Thoracic aorta (tissue), 2 donors: ENCODE measurements at places on chromosomes 5 and 9.
A peak's percentile ranks its signal among the peaks of the same experiment; 100 is the strongest.

DNA sequence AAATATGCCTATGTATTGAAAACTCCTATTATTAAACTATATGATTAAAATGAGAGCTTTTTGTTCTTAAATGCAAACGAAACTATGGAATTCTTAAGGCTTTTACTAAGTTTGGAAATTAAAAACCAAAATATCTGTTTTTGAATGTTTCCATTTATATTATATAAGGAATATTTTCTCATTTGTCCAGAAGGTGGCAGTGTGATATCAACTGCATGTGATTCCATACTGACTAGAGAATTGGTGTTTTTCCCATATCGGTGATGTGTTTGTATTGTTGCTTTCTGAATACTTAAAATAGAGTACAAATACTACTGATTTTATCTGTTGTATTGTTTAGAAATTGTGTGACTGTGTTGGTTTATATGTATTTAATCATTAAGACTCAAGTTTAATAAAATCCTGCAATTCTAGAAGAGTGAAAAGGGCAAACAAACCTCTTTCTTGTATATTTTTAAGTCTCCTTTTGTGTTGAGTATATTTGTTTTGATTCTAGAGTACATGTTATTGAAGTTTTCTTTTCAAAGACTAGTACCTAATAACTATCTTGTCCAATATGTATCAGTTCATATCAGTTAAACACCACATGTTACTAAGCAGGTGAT is 320.8 kb downstream of the CCDC171 start:
- no peak for DNase-seq

DNA sequence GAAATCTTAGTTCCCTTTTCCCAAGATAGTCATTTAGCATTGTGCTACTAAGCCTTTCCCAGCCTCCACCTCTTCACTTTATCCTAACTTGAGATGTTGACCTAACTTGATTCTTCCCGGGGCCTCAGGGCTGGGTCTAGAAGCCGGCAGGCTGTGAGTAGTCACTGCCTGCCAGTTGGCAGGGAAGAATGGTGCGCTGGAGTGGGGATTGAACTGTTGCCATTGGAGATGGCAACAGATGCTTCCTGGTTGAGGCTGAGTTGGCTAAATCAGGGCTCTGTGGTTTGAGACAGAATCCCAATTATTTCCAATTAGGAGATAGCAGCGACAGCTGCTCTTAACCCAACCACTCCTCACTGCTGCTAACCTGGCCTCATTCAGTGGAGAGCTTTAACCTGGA is 343.1 kb downstream of the BRINP1 start:
- peak; percentile 9 for DNase-seq

DNA sequence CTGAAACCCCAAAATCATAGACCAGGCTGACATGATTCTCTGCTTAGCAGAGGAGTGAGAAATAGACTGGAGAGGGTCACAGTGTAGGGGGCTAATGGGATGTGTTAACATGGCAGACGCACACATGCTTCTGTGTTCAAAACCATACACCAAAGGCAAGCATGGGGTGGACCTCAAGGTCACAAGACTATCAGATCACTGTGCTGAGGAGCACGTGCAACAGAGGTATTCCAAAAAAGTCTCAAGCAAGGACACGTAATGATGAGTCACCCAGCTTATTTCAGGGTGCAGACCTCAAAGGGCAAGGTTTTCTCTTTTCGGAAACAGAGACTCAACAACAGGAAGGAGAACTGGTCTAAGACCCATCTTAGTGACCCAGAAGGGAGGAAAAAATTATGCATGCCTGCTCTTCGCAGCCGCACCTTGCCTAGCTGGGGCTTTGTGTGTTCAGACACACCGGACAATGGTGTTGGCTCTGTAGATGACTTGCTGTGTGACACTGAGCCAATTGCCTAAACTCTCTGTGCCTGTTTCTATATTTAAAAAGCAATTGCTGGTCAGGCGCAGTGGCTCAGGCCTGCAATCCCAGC is 20.3 kb downstream of the WHRN start:
- no peak for DNase-seq

DNA sequence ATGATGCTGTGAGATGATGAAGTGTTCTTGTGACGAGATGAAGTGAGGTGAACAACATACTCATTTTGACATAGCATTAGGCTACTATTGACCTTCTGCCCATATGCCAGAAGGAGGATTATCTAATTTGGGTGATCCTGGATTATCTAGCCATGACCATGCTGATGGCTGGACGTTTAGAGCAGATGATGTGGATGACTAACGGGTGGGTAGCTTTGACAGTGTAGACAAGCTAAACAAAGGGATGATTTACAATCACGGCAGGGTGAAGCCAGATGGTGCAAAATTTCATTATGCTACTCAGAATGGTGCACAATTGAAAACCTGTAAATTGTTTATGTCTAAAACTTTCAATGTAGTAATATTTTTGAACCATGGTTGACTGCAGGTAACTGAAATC is 2403.4 kb upstream of the ACO1 start:
- no peak for DNase-seq

DNA sequence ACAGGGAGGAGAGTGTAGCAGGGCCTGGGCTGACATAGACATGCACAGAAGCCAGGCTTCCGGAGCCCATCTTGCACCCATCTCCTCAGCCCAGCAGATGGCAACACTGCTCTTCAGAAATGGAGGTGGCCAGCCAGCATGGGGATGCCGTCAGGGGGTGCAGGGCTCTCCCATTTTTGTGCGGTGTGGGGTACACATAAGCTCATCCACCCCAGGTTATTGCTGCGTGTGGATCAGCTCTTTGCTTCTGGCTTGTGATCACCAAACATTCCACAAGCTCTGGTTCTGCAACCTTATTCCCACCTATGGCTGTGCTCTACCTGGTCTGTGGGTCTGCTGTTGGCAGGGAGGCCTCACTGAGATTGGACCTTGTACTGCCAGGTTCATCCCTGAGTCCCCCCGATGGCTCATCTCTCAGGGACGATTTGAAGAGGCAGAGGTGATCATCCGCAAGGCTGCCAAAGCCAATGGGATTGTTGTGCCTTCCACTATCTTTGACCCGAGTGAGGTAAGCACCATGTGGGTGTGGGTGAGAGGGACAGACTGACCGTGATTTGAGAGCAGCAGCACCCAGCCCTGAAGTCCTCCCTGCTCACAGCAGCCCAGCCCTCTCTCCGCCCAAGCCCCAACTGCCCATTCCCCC is 17.3 kb downstream of the SLC22A5 start:
- peak; percentile 36 for DNase-seq

GRCh38 chr9:88256216-88256615 is 117.9 kb upstream of the SPATA31C2 start:
- DNase-seq, result no peak

GRCh38 chr9:70192707-70193106 is 66.1 kb upstream of the SMC5 start:
- no peak for DNase-seq

DNA sequence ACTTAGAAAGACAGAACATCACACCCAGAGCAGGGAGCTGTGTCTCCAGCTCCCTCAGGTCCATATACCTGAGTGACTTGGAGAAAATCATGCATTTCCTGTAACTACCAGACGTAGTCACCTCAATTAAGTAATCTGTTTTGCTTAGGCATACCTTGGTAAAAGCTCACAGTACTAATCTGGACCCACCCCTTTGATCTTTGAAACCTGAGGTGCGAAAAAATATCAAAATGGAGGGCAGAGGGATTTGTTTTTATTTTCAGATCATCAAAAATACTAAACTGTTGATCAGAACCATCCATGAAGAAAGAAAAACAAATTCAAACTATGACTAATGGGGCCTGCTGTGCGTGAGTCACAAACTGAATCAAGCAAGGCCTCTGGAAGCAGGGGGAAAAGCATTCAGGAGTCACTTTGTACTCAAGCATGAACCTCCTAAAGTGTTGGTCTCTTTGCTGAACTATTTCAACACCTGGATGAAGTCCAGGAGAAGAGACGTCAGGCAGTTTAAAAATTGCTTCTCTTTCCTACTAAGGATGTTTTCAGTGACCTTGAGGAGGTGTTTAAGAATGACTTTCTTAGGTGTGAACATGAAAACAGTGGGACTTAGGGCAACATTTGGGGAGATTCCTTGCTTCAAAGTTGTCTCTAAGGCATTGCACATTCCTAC is 76.3 kb downstream of the MUSK start:
- DNase-seq, result peak; percentile 12

- no peak for DNase-seq
Measured at GRCh38 chr9:20292002-20292401, 330.3 kb downstream of the MLLT3 start.

- DNase-seq, result no peak
Measured at GRCh38 chr9:13728917-13729811, 449.7 kb upstream of the MPDZ start.

DNA sequence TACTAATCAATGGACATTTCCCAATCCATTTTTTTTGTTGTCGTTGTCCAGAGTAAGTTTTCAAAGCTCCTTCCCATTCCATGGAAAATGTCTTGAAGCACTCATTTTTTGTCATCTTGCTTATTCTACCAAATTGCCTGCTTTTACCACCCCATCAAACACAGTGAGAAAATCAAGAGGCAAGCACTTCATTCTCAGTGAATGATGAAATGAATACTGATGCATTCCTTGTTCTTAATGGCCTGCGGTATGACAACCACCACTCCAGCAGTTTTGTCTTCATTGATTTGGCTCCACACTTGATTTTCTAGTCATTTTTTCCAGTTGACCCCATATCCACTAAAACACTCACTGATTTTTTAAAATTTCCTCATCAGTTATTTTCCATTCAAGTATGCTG is 193.5 kb upstream of the ANKH start:
- DNase-seq, result no peak

DNA sequence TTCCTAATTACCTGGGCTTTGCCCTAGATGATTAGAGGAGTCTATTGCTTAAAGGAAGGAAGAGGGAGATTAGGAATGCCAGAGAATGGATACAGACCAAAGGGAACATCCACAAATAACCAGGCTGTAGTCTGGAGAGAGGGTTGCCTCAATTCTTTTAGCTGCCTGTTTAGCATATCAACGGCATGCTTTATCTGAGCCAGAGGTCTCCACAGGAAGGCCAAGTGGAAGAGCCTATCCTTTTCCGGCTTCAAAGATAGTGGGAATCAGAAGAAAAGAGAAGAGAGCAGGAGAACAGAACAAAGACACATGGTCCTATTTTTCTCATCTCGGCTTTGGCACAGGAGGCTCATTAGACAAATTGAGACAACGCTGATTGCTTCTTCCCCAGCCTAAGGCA is 142.4 kb downstream of the NMUR2 start:
- no peak for DNase-seq

GRCh38 chr5:173498286-173498685 is 118.2 kb downstream of the BOD1 start:
- DNase-seq, result no peak

- DNase-seq, result no peak
Measured at GRCh38 chr5:143653256-143653655, 158.7 kb upstream of the HMHB1 start.

DNA sequence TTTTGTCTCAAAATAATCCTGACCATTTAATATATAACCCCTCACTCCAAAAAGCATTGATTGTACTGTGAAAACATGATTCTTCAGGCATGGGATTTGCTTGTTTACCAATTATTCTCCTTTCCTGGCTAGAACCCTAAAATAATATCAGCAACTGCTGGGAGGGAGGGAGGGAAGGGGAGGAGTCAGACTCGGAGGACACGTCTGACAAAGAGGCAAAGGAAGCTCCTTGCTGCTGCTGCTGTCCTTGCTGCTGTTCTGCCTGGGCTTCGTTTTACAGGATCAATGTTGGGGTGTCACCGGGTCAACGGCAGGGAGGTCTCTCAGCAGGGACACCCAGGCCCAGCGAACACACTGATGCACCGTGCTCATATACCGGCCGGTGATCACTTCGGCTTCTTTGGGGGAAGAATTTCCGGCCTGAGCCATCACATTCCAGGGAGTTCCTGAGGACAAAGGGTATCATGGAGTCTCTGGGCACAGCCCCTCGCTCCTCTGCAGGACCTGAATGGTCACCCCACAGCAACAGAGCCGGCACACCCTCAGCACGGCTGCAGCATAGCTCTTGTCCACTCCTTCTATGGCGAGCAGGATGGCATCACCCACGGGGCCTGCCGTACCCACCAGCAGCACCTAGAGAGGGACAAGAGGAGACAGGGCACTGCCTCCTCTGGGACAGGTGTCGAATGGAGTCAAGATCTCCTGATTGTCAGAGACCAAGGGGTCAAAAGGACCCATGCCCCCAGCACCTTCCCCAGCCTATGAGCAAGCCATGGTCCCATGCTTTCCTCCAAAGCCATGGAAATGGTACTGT is 27.9 kb downstream of the MED10 start:
- no peak for DNase-seq

GRCh38 chr5:140737486-140737885 is 37.2 kb downstream of the ZMAT2 start:
- DNase-seq, result no peak

- DNase-seq, result no peak
Measured at GRCh38 chr5:41834506-41834905, 35.7 kb downstream of the OXCT1 start.

DNA sequence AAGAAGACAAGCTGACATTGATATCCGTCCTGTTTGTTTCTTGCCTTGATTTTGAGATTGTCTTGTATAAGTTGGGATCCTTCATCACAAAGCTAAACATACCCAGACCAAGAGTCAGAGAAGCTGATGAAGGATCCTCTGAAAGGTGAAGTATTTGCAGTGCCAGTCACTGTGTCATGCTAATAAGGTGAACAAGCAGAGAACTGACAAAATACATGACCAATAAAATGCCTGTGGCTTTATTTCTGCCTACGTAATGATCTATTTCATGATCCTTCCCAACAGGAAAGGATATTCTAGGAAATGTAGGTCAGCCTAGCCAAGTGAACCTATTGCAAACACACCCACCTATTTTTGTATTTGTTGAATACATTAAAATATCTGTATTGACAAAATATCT is 351.3 kb upstream of the CDH9 start:
- DNase-seq, result no peak

DNA sequence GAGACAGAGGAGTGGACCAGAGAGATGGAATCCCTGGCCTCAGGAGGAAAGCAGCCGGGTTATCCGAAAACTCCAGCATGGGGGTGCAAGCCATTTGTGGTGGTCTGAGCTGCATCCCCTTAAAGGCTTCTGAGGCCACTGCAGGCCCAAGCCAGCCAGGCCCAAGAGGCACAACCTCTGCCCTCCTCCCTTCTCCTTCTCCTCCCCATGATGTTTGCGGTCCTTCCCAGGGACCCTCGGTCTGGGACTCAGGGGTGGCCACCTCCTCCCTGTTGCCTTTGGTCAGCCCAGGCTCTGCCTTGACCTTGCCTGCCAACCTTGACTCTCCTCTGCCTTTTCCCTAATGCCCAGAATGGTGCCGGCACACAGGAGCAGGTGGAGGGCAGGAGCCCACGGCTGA is 4.6 kb downstream of the NCS1 start:
- no peak for DNase-seq

- DNase-seq, result no peak
Measured at GRCh38 chr9:70888471-70888870, 232.9 kb downstream of the TRPM3 start.

GRCh38 chr9:109912082-109912582 is 132.1 kb downstream of the PALM2AKAP2 start:
- DNase-seq, result no peak
